Skeletal muscle cell (primary cell): ENCODE measurements at places on chromosomes 5 and 9.

GRCh38 chr9:93304574-93305496, 120.9 kb downstream of the WNK2 start:
- DNase-seq, result peak; percentile 5

GRCh38 chr5:167112556-167112955, 1178.9 kb upstream of the WWC1 start:
- no peak for DNase-seq

GRCh38 chr9:95607507-95607906, 90.7 kb upstream of the PTCH1 start:
- DNase-seq, result no peak

DNA sequence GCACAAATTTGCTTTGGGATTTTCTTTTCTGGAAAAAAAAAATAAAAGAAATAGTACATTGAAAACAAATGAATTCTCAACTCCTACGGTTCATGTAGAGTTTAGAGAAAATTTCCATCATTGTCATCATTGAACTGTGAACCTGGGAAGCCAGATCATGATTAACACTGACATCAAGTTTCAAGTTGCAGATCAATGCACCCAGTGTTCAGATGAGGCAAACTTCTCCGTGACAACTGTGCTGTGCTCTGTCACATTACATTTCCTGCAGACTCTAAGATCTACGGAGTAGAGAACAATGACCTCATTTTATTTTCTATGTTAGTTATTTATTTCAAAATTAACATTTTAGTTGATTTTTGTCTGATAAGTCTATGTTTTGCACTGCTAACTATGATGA, 99.7 kb downstream of the MAP1B start:
- DNase-seq, result no peak
